GF-D8 (cell line): ENCODE measurements at places on chromosomes 12 and 14.

DNA sequence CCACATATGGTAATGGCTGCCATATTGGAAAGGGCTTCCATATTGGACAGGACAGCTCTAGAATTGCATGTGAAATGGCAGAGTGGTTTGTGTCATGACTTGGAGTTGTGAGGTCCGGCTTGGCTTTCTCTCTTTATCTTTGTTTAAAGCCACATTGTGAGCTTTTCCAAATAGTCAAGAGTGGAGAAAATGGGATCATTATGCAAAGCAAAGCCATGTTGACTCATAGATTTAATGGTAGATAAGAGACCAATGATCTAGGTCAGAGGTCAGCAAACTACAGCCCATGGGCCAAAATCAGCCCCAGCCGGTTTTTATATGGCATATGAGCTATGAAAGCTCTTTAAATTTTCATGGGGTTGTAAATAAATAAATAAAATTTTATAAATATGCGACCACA, 449.1 kb downstream of the BCL11B start:
- no peak for DNase-seq

- no peak for DNase-seq
Observed at GRCh38 chr14:21846227-21846885, 172.7 kb upstream of the OR4E1 start.

DNA sequence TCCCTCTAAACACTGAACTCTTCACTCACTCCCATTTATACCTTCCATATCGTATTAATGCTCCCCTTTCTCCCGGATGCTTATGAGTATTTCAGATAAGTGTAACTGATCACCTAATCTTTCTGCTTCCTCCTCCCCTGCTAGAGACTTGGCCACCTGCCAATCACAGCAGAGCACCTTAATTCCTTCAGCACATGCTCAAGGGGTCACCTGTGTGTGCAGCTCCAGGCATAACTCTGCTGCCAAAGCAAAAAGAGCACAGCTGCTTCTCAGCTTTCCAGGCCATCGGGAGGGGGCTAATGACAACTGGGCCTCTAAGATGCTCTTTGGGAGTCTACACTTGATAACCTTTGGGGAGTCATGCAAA, 106.9 kb upstream of the DYRK2 start:
- DNase-seq = no peak

DNA sequence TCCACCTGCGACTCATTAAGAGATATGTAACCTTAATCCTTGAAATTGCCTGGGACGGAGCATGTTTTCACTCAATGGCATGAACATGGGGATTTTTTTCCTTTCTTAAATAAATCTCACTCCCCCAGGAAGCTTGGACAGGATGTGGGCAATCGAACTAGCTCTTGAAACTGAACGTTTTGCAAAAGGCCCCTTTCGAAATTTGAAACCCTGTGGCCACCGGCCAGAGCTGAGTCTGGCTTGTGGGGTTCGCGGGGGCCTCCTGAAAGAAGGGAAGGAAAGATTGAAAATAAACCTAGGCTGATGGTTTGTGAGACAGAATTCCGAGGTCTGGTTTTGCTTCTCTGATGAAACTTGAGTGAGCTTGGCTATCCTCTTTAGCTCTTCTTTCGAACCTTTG, 101.4 kb upstream of the RTL1 start:
- no peak for DNase-seq

DNA sequence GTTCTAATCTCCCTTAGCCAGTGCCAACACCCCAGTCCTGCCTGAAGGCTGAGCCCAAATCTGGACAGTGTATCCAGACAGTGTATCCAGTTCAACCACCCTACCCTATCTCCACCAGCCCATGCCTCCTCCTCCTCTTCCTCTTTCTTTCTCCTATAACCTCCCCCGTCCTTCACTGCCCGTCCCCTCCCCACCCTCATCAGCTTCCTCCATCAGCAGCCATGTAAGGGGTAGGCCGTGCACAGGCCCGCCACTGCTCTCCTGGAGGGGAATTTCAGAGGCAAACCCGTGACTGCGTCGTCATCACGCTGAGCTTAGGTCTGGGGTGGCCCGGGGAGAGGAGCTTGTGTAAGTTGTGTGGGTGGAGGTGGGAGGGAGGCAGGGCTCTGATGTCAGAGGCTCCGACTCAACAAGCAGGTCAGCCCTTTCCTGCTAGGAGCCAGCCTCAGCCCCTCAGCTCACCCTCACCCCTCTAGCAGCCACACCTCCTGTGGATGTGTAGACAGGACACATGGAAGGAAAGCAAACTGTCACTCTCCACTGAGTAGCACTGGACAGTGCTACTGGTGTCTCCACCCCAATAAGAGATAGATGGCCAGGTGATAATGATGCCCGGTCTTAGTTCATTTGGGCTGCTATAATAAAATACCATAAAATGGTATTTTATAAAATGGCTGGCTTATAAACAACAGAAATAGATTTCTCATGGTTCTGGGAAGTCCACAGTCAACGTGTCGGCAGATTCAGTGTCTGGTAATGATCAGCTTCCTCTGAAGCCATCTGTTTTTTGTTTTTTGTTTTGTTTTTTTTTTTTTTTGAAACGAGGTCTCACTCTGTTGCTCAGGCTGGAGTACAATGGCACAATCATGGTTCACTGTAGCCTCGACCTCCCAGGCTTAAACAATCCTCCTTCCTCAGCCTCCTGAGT, 50.5 kb downstream of the IRF2BPL start:
- DNase-seq = peak; percentile 19

- DNase-seq = no peak
Observed at GRCh38 chr14:49770212-49770817, 2.4 kb downstream of the KLHDC2 start.

DNA sequence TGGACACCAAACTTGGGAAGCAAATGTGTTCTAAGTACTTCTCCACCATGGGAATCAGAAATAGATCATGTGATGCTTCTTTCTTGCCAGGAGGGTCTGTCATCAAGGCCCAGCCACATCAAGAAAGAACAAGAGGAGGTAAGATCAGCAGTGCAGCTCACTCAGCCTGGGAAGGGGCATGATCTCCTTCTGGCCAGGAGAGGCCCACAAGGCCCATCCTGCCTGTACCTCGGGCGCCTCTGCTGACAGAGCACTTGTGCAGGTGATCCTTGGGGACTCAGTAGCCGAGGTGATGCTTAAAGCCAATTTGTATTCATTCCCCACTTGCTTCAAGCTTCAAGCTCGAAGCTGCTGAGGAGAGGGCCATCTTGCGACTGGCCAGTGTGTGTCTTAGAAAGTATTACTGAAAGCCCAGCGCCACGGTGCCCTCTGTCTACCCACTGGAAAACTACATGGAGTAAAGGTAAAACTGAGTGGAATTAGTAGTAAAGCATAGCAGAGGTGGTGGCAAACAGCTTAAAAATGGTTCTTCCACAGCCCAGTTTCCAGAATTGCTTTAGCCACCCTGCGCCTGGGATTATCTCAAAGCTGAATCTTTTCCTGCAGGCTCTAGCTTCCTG, 26.2 kb downstream of the RTRAF start:
- no peak for DNase-seq

- DNase-seq = no peak
Observed at GRCh38 chr14:67734675-67735074, 33.0 kb downstream of the RDH12 start.

GRCh38 chr14:36656687-36657398, 4.8 kb upstream of the PAX9 start:
- no peak for DNase-seq

DNA sequence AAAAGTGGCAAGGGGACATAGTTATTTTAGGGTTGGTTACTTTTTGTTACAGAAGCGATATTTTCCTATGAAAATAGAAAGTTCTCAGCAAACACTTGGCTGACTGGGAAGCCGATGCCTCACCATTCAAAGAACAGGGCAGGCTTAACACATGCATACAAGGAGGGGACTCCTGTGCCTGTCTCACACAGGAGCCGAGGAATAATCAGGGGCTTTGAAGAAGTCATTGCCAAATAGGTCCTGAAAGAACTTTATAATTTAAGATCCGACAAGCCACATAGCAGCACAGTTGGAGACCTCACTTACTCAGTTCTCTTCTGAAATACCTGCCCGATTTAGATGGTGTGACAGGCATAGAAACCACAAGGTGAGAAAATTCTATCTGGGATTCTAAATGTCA, 389.8 kb downstream of the EMP1 start:
- DNase-seq = no peak

DNA sequence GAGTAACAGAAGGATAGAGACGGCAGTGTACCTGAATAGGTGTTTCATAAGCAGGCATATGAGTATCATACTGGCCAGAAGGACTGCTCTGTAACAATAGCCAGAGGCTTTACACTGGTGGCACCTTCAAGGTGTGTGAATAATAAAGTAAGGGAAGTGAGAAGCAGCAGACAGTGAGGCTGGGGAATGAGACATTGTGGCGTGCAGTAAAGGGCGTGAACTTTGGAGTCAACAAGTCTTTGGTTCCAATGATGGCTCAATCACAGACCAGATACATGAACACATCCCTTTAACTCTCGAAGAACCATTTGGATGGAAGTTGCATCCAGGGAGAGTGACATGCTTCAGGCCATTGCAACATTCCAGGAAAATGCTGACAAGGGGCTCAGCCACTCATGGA, 32.0 kb upstream of the CCND2 start:
- no peak for DNase-seq

GRCh38 chr14:34498684-34499412, 36.8 kb upstream of the SPTSSA start:
- no peak for DNase-seq

DNA sequence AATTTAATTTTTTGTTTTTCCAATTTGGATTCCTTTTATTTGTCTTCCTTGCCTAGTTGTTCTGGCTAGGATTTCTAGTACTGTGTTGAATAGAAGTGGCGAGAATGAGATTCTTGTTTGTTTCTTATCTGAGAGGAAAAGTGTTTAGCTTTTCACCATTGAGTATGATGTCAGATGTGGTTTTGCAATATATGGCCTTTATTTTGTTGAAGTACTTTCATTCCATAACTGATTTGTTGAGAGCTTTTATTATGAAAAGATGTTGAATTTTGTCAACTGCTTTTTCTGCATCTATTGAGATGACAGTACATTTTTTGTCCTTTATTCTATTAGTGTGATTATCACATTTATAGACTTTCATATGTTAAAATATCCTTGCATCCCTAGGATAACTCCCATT, 462.0 kb downstream of the CCDC91 start:
- no peak for DNase-seq

- DNase-seq = no peak
Observed at GRCh38 chr14:26974965-26975364, 377.1 kb upstream of the NOVA1 start.

DNA sequence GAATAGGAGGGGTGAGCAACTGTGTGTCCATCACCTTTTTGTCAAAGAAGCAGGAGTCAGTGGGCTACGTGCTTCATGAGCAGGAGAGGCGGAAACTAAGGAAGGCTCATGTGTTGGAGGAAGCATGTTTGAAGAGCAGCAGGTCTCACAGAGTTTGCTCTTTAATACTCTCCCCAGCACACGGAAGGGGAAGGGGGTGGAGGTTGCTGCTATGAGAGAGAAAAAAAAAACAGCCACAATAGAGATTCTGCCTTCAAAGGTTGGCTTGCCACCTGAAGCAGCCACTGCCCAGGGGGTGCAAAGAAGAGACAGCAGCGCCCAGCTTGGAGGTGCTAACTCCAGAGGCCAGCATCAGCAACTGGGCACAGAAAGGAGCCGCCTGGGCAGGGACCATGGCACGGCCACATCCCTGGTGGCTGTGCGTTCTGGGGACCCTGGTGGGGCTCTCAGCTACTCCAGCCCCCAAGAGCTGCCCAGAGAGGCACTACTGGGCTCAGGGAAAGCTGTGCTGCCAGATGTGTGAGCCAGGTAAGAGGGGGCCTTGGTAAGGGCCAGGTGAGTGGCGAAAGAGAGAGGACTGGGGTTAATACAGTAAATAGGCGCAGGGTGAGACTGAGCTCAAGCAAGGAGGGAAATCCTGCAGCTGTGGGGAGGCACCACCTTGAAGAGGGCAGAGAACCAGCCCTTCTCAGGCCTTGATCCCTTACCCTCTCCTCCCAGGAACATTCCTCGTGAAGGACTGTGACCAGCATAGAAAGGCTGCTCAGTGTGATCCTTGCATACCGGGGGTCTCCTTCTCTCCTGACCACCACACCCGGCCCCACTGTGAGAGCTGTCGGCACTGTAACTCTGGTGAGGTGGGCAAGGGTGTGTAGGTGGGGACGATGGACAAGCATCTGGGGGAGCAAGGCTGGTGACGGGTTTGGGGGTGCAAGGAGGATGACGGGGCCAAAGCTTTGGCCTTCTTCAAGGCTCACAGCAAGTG, at the start of gene CD27:
CD27 (plus strand) TSS at position 252 of the 985 bp plus-strand sequence; CDS start at position 393, 141 bp downstream.
- no peak for DNase-seq

GRCh38 chr12:76356071-76356470, 7.9 kb upstream of the BBS10 start:
- DNase-seq = no peak

GRCh38 chr14:85531141-85531586, 1.2 kb downstream of the FLRT2 start:
- DNase-seq = no peak

- DNase-seq = no peak
Observed at GRCh38 chr12:24133384-24133783, 183.9 kb upstream of the SOX5 start.

GRCh38 chr12:57105011-57105753, 6.0 kb downstream of the STAT6 start:
- no peak for DNase-seq

- no peak for DNase-seq
Observed at GRCh38 chr12:123056709-123057108, 76.2 kb downstream of the ARL6IP4 start.

- no peak for DNase-seq
Observed at GRCh38 chr12:68425998-68426397, 93.8 kb upstream of the MDM1 start.

DNA sequence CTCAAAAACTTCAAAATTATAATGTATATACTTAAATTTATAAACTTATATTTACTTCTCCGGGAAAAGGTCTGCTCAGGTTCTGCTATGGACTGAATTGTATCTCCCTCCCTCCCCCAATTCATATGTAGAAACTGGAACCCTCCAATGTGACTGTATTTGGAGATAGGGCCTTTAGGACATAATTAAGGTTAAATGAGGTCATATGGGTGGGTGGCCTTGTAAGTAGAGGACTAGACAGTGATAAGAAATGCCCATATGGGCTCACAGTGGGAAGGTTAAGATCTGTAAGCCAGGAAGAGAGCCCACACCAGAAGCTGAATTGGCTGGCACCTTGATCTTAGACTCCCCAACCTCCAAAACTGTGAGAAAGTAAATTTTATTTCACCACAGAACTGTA, 84.5 kb downstream of the TAOK3 start:
- DNase-seq = no peak

GRCh38 chr14:100078997-100079725, 13.9 kb downstream of the EVL start:
- peak; percentile 77 for DNase-seq

DNA sequence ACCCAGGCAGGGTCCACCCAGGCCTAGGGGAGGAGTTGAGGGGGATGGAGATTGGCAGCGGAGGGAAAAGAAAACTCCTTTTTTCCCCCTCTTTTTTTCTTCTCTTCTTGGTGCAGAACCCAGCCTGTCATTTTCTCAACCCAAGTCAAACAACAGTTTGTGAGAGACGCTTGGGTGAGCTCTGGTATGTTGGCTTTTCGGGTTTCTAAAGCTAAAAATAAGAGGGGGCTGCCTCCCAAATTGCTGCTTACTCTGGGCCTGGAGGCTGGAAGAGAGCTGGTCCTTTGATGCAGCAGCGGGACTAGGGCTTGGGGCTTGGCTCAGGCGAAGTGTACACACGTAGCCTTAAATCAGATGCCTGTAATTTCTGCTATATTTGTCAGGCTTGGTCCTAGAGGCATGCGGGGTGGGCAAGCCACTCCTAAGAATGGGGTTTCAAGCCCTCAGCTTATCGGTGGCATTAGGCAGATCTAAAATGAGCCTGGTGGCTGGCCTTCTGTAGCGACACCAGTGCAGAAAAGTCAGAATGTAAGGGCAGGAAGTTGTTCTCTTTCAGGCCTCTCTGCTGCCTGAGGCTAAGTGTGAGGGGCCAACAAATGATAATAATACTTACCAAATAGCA, 816 bp upstream of the SLC8A3 start:
- no peak for DNase-seq
